ENCODE measurements at places on chromosomes 5 and 9.
A peak's percentile ranks its signal among the peaks of the same experiment; 100 is the strongest.

DNA sequence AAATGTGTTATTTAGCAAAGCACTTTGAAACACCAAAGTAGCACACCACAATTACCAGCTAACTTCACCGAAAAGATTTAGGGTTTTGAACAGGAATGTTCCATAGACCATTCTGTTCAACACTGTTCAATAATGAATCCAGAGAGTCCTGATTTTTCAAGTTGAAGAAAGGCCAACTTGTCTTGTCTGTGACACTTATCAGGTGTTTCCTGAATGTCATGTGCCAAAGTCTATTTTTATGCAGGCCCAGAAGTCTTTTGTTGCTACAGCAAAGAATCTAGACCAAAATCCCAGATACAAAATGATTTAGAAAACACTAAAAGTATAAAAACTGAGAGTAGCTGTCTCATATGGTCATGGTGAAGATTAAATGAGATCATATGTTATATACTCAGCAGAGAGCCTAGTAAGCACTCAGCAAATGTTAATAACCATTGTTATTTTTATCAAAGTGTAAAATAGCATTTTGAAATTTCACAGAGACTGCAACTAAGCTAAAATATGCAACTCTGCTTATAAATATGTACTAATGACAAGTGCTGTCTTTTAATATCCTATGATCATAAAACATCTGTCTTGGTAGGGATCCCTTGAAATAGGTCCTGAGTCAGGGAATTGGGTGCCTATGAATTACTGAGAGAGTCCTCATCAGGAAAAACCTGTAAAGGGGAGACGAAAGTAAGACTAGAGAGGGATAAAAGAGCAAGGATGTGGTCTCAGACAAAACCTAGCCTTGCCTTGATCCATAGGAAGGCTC, 122.4 kb upstream of the SLC12A2 start:
- DNase-seq: no peak

GRCh38 chr9:123318202-123318601, 37.8 kb upstream of the CRB2 start:
- DNase-seq: no peak

DNA sequence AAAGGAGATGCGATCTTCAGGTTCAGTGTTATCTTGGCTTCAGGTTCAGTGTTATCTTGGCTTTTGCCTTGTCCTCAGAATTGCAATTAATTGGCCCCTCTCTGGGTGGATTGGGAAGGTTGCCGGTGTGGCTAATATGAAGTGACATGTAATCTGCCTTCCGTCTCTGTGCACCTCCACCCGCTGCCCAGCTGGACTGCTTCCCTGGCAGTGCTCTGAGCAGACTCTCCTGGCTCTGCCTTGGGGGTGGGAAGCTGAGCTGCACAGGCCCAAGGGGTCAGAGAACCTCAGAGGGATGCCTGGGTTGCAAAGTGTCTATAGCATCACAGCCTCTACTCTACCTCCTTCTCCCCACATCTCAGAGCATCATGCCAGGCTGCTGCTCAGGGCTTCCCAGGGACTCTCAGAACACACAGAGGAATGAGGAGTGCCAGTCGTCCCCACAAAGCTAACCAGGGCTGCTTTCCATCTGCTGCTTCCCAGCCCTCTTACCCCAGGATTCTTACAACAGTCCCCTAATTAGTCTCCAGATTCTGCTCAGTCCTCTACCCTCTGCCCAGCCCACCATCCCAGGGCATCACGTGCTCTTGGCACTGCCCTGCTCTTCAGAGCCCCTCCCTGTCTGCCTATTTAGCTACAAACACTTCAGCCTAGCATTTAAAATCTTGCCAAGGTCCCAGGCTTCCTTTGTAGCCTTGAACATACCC, 54.4 kb upstream of the AFAP1L1 start:
- DNase-seq: no peak

DNA sequence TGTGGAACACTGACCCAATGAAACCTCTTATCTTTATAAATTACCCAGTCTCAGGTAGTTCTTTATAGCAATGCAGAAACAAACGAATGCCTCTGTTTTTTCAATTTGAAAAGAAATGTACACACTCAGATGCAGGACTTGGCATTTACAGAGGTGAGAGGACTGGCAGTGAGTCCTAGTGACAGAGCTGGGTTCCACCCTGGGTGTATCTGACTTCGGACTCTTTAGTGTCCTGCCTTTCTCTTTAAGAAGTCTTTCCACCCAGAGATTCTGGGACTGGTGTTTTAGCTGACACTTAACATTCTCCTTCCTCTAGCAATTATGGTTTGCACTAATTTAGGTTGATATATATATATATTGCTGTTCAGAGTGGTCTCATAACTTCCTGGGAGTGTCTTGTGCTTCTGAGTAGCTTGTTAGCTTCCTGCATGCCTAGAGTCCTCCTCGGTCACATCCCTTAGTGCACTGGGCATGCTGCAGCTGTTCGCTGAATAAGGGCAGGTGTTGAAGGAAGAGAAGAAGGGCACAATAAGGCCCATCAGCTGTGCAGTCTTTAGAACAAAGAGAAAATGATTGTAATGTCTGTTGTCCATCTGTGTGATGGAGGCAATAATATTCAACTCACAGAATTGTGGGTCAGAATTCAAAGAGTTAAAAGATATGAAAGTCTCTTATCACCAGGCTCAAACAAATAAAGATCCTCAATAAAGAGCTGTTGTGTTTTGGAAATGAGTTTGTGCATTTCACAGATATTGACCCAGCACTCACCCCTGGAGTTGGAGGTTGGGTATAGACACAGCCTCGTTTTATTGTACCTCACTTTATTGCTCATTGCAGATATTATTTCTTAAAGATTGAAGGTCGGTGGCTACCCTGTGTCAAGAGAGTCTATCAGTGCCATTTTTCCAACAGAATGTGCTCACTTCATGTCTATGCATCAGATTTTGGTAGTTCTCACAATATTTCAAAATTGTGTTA, 187.1 kb downstream of the TRIM32 start:
- DNase-seq: no peak

- DNase-seq: no peak
These were observed 96.8 kb upstream of the ITGA2 start for GRCh38 chr5:52892242-52892878.

GRCh38 chr5:177020033-177020432, 2.5 kb upstream of the ZNF346 start:
- no peak for DNase-seq

DNA sequence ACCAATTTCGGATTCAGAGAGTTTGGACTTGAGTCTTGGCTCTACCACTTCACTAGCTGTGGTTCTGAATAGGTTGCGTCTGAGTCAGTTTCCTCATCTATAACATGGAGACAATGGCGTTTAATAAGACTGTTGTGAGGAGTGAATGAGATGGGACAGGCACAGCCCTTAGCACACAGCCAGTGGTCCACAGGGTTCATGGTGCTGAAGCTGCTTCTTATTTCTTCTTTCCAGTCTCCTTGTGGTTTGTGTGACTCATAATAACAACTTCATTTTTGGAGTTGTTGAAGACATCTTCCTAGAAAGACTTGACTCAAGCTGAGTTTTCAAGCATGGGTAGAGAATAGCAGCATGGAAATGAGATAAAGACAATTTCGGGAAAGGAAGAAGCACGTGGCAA, 172.6 kb upstream of the PPP2R2B start:
- DNase-seq: peak; percentile 26

- peak; percentile 89 for DNase-seq
These were observed 3.8 kb upstream of the STC2 start for GRCh38 chr5:173331956-173332479.

- no peak for DNase-seq
These were observed 174.8 kb downstream of the FAM114A2 start for GRCh38 chr5:153863951-153864350.

DNA sequence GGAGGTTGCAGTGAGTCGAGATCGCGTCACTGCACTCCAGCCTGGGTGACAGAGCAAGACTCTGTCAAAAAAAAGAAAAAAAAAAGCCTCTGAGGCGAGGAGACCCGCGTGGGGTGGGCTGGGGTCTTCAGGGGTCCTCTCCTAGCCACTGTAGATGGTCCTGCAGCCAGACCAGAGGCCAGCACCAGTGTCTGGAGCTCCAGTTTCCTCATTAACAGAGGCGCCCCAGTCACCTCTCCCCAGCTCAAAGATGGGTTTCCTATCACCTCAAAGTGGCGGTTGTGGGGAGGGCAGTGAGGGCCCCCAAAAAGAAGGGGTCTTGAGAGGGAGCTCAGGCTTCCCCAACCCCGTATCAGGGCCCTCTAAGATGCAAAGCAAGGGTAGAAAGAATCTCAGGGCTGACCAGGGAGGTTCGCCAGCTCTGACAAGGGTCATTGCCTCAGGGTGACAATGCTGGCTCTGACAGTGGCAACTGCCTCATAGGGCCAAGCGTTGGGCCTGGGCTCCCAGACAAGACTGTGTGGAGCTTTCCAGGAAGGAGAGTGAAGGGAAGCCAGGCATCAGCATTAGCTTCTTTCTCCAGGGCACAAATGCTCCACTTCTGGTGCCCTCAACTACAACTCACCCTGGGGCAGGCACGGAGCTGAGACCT, 15.0 kb downstream of the STK10 start:
- peak; percentile 68 for DNase-seq

DNA sequence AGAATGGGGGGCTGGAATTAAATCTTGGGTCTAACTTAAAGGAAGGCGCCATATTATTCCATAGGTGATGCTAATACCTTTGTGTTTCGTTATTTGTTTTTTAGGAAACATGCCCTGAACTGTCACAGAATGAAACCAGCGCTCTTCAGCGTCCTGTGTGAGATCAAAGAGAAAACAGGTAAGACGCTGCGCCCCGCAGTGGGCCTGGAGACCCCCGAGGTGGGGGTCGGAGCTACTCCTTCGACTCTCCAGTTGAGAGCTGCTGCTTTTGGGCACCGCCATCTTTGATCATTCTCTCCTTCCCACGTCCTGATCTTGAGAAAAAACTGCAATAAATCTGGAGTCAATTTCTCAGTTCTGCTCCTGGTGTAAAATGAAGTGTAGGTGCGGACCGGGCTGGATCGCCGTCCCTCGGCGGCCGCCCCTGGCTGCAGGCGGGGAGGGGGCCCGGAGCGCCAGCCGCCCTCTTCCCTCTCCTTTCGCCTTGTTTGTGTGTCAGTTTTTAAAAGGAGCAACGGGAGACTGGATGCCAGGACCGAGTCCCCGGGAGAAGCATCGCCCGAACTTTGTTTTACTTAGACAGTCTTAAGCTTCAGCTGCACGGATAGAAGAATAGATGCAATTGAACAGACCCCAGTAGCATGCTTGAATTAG, 1.4 kb downstream of the PBX3 start:
- peak; percentile 38 for DNase-seq

GRCh38 chr9:10674586-10674985, 61.8 kb upstream of the PTPRD start:
- DNase-seq: no peak

GRCh38 chr9:72809586-72809985, 143.3 kb downstream of the ALDH1A1 start:
- DNase-seq: no peak

- no peak for DNase-seq
These were observed 629.7 kb upstream of the ZNF608 start for GRCh38 chr5:125376059-125376641.

DNA sequence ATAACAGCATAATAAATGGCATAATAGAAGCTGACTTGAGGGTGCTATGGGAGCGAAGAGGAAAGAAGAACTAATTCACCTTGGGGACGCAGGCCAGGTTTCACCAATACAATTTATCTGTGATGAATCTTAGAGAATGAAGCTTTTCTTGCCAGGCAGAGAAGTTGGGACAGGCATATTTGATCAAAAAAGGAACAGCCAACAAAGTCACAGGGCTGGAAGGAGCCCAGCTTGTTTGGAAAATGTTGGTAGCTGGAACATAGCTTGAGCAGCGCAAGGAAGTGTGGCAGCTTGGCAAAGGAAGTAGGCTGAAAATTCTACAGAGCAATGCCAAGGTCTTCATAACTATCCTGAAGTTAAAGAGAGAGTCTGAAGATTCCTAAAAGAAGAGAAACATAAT, 181.5 kb upstream of the OR13F1 start:
- DNase-seq: no peak

DNA sequence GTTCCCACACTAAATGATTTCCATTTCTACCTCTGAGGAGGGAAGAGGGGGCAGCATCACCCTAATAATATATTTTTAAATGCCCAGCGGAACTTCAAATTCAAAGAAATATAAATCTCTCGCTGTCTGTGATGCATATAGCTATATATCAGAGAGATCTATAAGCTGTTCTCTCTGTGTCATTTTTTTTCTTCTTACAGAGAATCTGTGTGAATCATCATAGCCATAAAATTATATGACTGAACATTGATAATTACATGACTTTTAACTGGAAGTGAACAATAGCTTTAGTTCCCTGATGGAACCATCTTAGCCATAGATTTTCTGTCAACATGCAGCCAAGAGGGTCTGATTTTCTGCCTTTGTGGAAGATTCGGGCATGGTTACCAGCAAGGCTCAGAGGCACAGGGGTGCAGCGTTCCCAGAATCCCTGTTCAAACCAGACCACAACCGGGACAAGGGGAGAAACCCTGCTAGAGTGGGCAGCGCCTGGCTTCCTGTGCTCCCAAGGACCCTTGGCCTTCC, 93.7 kb upstream of the OSMR start:
- DNase-seq: peak; percentile 10

DNA sequence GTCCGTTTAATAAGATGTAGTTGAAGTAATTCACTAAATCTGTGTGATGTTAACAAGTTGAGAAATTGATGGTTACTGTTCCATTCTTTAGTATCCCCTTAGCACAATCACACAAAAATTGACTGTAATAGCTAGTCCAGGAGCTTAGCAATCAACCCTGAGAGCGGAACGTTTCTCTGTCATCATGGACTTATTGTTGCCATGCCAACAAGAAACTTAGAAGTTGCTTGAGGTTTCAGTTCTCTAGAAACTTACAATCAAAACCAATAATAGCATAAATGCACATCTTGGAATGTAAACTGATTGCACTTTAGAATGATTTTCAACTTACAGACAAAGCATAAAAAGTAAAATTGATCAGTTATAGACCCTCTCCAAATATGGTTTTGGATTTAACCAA, 125.4 kb upstream of the ANKH start:
- no peak for DNase-seq

- DNase-seq: no peak
These were observed 69.1 kb upstream of the OLFM1 start for GRCh38 chr9:135018306-135018915.

DNA sequence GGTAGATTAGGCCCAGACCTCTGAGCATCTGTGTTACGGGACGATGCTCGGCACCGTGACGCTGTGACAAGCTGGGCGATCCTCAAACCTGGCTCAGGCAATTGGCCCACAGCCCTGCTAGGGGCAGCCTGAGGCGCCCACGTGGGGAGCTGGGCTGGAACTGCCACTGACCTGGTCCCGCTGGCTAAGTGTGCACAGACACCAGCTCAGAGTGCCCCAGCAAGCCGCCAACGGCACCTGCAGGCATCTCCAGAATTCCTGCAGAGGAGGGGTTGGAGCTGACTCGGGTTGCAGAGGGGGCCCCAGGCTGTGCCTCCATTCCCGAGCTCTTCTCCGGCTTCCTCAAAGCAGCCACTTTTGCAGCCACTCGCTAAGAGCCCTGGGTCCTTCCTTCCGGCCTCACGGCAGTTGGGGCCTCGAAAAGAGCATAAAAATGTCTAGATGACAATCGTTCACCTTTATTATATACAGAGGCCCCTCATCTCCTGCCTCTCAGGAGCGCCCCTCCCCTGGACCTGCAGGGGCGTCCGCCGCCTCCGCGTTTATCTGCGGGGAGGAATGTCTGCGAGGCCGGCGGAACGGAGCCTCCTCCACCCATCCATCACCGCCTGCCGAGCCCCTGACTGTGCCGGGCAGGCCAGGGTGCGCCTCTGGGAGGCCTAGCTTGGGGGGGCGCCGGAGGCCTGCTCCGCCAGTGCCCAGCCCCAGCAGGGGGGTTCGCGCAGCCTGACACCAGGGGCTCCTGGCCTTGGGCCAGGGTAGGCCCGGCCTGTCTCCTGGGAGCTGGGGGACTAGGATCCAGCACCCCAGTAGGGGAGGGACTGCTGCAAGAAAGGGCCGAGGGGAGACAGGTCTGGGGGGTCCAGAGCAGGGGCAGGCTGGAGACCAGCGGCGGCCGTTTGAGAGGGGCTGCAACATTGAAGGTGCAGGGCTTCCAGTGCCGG, 144.9 kb downstream of the BARX1 start:
- no peak for DNase-seq
